ENCODE measurements at places on chromosomes 3 and 15.

GRCh38 chr3:99013777-99014315 lies 112.4 kb upstream of the DCBLD2 start:
- no peak for DNase-seq

GRCh38 chr3:49295489-49296058 lies 18.5 kb upstream of the C3orf62 start:
- DNase-seq: no peak

DNA sequence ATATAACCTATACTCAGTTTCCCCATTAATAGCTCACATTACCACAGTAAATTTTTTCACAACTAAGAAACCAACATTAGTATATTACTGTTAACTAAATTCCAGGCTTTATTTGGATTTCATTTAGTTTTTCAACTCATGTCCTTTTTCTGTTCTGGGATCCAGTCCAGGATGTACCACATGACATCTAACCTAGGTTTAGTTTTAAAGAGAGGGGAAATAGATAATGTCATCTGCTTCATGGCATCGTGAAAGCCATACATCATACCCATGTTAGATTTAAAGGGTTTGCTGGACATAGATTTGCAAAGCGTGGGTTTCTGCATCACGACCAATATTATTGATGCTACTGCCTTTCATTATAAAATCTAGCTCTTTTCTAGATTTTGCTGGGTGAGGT lies 33.2 kb upstream of the RPP14 start:
- DNase-seq: no peak

GRCh38 chr3:133833267-133833666 lies 27.7 kb downstream of the SRPRB start:
- no peak for DNase-seq

- DNase-seq: no peak
Measured at GRCh38 chr15:69451951-69452691, 497 bp upstream of the RPLP1 start.

DNA sequence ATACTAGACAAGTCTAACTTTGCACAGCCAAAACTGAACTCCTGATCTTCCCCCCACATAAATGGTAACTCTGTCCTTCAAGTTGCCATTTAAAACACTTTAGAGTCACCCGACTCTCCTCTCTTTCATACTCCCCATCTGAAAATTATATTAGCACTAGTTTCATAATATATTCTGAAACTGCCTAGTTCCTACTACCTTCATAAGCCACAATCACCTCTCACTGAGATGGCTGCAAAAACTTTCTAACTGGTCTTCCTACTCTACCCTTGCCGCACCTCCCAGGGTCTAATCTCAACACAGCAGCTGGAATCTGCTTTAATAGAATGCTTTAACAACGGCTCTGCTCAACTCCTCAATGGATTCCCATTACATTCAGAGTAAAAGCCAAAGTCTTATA lies 55.0 kb downstream of the GLB1 start:
- no peak for DNase-seq

GRCh38 chr3:150912501-150912900 lies 7.3 kb upstream of the MINDY4B start:
- DNase-seq: no peak

GRCh38 chr3:169509780-169510692 lies 153.5 kb downstream of the MECOM start:
- DNase-seq: no peak

Data from midbrain (tissue), 1 donor.